ENCODE measurements at places on chromosomes 3 and 15.

DNA sequence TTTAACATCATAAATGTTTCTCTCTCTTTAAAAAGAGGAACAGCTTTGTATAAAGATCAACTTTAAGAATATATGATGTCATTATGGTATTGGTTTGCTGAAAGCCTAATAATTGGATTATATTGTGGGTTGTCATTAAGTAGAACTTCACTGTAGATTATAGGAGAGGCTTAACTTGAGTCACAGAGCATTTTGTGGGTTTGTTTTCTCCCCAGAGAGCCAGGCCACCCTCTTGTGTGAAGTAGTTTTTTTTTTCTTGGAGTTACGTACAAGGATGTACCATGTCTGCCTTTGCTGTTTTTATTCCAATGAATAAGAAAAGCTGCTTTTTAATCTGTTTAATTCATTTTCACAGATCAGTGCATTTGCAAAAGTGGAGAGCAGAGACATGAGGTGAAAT lies 354.8 kb upstream of the TBL1XR1 start:
- peak overlapping the region; percentile 13 for H3K27ac ChIP-seq
- peaks cover 59% of the 10 kb centered on the region for H3K4me1 ChIP-seq
- H3K4me3 ChIP-seq = no peak overlapping the region

- DNase-seq = peak; percentile 17
- no peak overlapping the region for H3K27ac ChIP-seq
- H3K4me3 ChIP-seq = no peak overlapping the region
- H3K27me3 ChIP-seq = no peaks in the 10 kb centered on the region
- no peaks in the 10 kb centered on the region for H3K36me3 ChIP-seq
These were observed 238.6 kb upstream of the CHRM5 start for GRCh38 chr15:33729653-33730052.

GRCh38 chr3:27943106-27943505 lies 221.0 kb upstream of the EOMES start:
- H3K27ac ChIP-seq = no peak overlapping the region
- H3K27me3 ChIP-seq = no peaks in the 10 kb centered on the region
- H3K4me1 ChIP-seq = no peaks in the 10 kb centered on the region
- no peak for DNase-seq
- no peak overlapping the region for H3K4me3 ChIP-seq

DNA sequence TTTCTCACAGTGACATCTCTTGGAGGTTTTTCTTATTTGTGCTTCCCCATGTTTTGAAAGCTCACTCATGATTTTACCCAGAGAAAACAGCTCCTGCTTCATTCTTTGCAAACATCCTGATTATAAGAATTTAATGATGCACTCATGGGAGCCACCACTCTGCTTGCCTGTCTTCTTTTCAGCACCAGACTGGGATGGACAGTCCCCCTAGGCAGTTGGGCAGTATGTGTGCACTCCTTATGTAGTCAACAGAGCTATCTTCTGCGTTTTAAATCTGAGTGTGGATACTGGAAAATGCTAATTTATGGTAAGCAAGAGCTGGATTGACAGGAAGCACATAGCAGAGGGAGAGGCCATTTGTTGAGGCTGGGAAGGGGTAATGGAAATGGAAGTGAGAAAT lies 276.1 kb downstream of the AGBL1 start:
- H3K4me3 ChIP-seq = no peak overlapping the region
- no peak for DNase-seq

DNA sequence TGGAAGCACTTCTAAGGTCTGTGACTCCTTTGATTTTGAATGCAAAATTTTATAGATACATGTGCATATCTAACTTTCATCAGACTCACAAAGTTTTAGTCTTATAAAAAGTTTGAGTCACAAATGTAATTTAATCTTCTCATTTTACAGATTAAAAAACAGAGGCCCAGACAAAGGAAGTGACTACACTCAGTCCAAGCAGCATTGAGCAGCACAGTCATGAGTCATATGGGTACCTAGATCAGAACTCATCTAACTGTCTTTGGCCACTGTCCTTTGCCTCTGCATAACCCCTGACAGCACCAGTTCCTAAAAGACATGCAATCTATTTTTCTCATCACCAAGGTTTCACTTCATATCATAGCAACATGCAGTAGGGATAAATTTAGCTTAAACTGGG lies 210.7 kb upstream of the KCNH8 start:
- no peaks in the 10 kb centered on the region for H3K36me3 ChIP-seq
- no peak for DNase-seq
- H3K4me3 ChIP-seq = no peak overlapping the region
- no peaks in the 10 kb centered on the region for H3K27me3 ChIP-seq
- no peaks in the 10 kb centered on the region for H3K4me1 ChIP-seq
- H3K27ac ChIP-seq = no peak overlapping the region

GRCh38 chr15:71649894-71650293 lies 160.5 kb upstream of the NR2E3 start:
- no peak overlapping the region for H3K4me3 ChIP-seq
- no peaks in the 10 kb centered on the region for H3K4me1 ChIP-seq
- DNase-seq = no peak
- no peak overlapping the region for H3K27ac ChIP-seq

DNA sequence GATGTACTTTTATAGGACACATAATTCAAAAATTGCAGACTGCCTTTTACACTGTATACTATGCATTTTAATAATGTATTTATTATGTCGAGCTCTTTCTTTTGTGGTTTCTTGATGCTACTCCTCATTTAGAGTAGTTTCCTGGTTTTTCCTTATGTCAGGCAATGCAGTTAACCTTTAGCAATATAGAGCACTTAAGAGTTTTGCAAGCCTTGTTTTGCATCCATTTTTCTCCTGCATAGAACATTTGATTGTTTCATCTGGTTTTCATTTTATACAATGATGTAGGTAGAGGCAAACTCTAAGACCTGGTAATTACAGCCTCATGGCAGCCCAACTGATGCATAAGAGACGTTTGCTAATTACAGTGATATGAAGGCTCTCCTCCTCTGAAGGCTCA lies 86.3 kb downstream of the PDZRN3 start:
- no peaks in the 10 kb centered on the region for H3K4me1 ChIP-seq
- H3K4me3 ChIP-seq = no peak overlapping the region
- no peak overlapping the region for H3K27ac ChIP-seq
- DNase-seq = no peak
- no peaks in the 10 kb centered on the region for H3K36me3 ChIP-seq

GRCh38 chr15:32636908-32637567 lies 4.5 kb upstream of the SCG5 start:
- H3K4me1 ChIP-seq = no peaks in the 10 kb centered on the region
- DNase-seq = no peak
- H3K36me3 ChIP-seq = no peaks in the 10 kb centered on the region
- H3K27me3 ChIP-seq = no peaks in the 10 kb centered on the region
- no peak overlapping the region for H3K4me3 ChIP-seq
- H3K27ac ChIP-seq = no peak overlapping the region

DNA sequence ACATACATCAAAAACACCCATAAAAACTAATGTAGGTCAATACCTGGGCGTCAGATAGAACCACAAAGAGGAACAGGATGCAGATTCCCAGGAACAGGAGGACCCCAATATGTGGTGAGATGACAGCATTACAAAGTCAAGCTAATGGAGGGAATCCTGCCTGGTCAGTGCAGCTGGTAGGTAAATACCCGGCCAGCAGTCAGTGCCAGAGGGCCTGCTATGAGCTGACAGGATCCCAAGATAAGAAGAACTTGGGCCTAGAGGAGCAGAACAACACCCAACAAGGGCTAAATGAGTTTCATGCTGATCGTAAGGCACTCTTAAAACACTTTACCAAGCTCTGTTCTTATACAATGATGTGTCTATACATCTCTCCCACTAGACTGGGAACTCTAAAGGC lies 61.2 kb upstream of the KCNMB2 start:
- no peaks in the 10 kb centered on the region for H3K27me3 ChIP-seq
- H3K4me1 ChIP-seq = no peaks in the 10 kb centered on the region
- no peak overlapping the region for H3K4me3 ChIP-seq
- no peak for DNase-seq
- no peak overlapping the region for H3K27ac ChIP-seq

GRCh38 chr3:105526360-105527111 lies 159.8 kb downstream of the ALCAM start:
- no peak for DNase-seq
- no peaks in the 10 kb centered on the region for H3K27me3 ChIP-seq
- H3K36me3 ChIP-seq = no peaks in the 10 kb centered on the region
- H3K27ac ChIP-seq = no peak overlapping the region
- H3K4me3 ChIP-seq = no peak overlapping the region

- H3K4me1 ChIP-seq = no peaks in the 10 kb centered on the region
- no peak overlapping the region for H3K4me3 ChIP-seq
- no peak overlapping the region for H3K27ac ChIP-seq
- H3K27me3 ChIP-seq = no peaks in the 10 kb centered on the region
These were observed 71.4 kb downstream of the GHSR start for GRCh38 chr3:172376881-172377280.

- H3K36me3 ChIP-seq = no peaks in the 10 kb centered on the region
- H3K27me3 ChIP-seq = no peaks in the 10 kb centered on the region
- peak overlapping the region; percentile 45 for H3K27ac ChIP-seq
- peak; percentile 23 for DNase-seq
These were observed 854 bp downstream of the CLEC3B start for GRCh38 chr3:45026957-45027356.

- H3K4me3 ChIP-seq = no peak overlapping the region
- H3K36me3 ChIP-seq = no peaks in the 10 kb centered on the region
- no peaks in the 10 kb centered on the region for H3K4me1 ChIP-seq
- H3K27me3 ChIP-seq = no peaks in the 10 kb centered on the region
These were observed 28.9 kb upstream of the RNF7 start for GRCh38 chr3:141709126-141709770.

DNA sequence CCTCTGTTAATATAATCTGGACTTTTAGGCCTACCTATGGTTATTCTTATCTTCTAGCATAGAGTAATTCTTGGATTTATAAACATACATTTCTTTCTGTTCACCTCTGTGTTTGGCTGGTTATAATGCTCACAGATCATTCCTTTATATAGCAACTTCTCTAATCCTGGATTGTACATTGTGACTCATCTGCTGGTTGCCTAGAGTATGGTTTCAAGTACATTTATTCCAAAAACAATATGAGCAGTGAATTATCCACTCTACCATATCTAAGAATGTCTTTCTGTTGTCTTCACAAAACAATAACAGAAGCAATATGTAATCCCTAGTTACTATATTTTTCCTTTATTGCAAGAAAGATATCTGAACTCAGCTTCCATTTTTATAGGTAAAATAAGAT lies 35.3 kb downstream of the FSIP1 start:
- no peaks in the 10 kb centered on the region for H3K27me3 ChIP-seq
- no peak for DNase-seq
- no peaks in the 10 kb centered on the region for H3K4me1 ChIP-seq
- no peak overlapping the region for H3K27ac ChIP-seq
- H3K4me3 ChIP-seq = no peak overlapping the region
- no peaks in the 10 kb centered on the region for H3K36me3 ChIP-seq

- H3K36me3 ChIP-seq = no peaks in the 10 kb centered on the region
- H3K27ac ChIP-seq = no peak overlapping the region
- H3K4me1 ChIP-seq = no peaks in the 10 kb centered on the region
- no peak overlapping the region for H3K4me3 ChIP-seq
- H3K27me3 ChIP-seq = no peaks in the 10 kb centered on the region
- no peak for DNase-seq
These were observed 62.1 kb downstream of the POMGNT2 start for GRCh38 chr3:43043793-43044192.

DNA sequence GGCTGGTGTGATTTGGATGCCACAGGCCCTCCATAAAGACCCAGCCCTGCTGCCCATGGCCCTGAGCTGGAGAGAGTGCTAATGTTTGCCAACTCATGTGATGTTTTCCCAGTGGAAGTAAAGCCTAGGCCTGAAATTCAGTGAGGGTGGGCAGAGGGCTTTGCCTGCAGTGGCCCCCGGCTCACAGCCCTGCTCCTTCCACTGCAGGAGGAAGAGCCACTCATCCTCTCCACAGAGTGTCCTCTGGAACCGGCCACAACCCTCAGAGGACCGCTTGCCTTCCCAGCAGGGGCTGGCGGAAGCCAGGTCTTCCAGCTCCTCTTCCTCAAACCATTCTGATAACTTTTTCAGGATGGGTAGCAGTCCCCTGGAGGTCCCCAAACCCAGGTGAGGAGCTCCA lies 13.9 kb upstream of the CPNE9 start:
- H3K4me3 ChIP-seq = no peak overlapping the region
- H3K36me3 ChIP-seq = peaks cover 95% of the 10 kb centered on the region
- no peaks in the 10 kb centered on the region for H3K4me1 ChIP-seq
- H3K27ac ChIP-seq = no peak overlapping the region
- no peaks in the 10 kb centered on the region for H3K27me3 ChIP-seq
- no peak for DNase-seq

DNA sequence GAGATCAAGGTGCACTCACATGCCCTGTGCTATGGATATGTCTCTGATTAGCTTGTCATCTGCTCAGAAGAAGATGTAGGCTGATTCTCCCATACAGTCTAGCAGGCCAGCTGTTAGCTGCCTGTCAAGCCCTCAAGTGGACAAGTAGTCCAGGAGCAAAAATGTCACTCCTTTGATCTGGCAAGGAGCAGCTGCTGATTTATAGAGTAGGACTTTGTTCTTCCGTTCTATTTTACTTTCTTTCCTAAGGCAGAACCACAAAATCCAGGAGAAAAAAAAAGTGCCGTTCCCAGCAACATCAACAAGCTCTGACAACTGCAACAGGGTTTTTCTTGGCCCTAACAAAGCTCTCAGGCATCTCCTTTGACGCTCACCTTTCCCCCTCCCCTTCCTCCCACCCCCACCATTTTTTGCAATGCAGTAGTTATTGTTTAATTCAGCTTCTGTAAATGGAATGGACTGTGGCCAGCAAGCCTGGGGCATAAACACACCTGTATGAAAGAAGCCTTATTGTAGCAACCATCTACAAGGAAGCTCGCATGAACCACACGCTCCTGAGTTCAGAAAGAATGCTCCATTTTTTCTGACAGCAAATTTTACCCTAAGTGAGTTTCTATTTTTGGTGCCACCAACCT lies 196.3 kb downstream of the MEIS2 start:
- no peak overlapping the region for H3K27ac ChIP-seq
- H3K4me1 ChIP-seq = no peaks in the 10 kb centered on the region
- no peaks in the 10 kb centered on the region for H3K27me3 ChIP-seq
- no peak overlapping the region for H3K4me3 ChIP-seq

- peaks cover 56% of the 10 kb centered on the region for H3K36me3 ChIP-seq
- no peaks in the 10 kb centered on the region for H3K4me1 ChIP-seq
- no peaks in the 10 kb centered on the region for H3K27me3 ChIP-seq
These were observed 38.1 kb upstream of the IGDCC4 start for GRCh38 chr15:65460741-65461347.

DNA sequence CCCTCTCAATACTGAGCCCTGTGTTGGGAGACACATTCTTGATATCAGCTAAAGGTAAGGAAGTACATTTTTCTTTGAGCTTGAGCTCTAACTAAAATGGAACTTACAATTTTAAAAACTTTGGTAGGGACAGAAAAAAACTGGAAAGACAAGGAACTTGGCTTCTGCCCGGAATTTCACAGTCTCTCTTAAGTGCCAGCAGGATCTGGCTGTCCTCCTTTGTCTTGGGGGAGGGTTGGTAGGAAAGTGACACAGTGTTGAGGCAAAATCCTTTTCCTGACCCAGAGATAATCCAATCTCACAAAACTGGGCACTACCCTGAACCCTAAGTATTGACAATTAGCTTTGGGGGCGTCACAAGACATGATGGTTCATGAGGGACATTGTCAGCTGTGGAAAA lies 45.3 kb downstream of the ZPLD1 start:
- H3K27ac ChIP-seq = no peak overlapping the region
- H3K27me3 ChIP-seq = no peaks in the 10 kb centered on the region
- H3K36me3 ChIP-seq = no peaks in the 10 kb centered on the region
- no peak overlapping the region for H3K4me3 ChIP-seq
- DNase-seq = no peak

GRCh38 chr3:52503788-52504424 lies 8.8 kb downstream of the STAB1 start:
- no peaks in the 10 kb centered on the region for H3K36me3 ChIP-seq
- H3K4me1 ChIP-seq = no peaks in the 10 kb centered on the region
- H3K27me3 ChIP-seq = no peaks in the 10 kb centered on the region
- H3K4me3 ChIP-seq = no peak overlapping the region

GRCh38 chr3:47339951-47340350 lies 40.9 kb upstream of the PTPN23 start:
- no peaks in the 10 kb centered on the region for H3K4me1 ChIP-seq
- DNase-seq = no peak
- H3K36me3 ChIP-seq = peaks cover 50% of the 10 kb centered on the region
- no peak overlapping the region for H3K4me3 ChIP-seq

Measured in thyroid gland (tissue), 4 donors.